ENCODE measurements at places on chromosomes 5 and 9.

DNA sequence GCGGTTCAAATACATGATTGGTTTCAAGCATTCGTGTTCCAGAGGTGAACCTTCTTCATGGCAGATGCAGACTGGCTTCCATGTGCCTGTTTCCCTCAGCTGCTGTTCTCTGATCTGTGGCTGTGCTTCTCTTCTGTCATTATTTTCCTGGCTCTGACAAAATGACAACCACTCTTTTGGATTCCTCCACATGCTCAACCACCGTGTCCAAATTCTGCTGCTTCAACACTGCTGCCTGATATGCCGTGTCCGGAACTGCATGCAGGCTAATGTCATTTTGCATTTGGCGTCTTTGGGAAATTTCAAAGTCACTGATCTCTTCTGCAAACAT is 368.7 kb upstream of the ZNF608 start:
- DNase-seq, result no peak

DNA sequence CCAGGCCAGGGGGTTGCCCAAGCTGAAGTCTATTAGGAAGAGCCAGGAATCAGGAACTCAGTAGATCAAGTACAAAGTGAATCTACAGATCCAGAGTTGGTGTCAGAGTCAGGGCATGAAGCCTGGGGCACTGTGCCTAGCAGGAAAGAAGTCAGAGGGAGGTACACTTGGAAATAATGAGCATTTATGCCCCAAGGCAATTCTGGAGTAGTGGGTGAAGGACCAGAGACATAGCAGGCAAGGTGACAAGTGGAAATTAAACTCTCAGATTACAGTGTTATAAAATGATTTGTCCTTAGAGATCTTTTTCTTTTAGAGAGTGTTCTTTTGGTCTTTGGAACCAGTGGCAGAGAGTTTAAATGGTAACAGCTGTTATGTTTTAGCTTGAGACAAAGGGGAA is 138.0 kb downstream of the ADAMTSL1 start:
- peak; percentile 83 for DNase-seq

- no peak for DNase-seq
Measured at GRCh38 chr5:132215329-132215728, 12.3 kb downstream of the P4HA2 start.

GRCh38 chr5:170132269-170132975 is 26.7 kb downstream of the FOXI1 start:
- no peak for DNase-seq

GRCh38 chr9:32579706-32580331 is 6.9 kb upstream of the NDUFB6 start:
- peak; percentile 51 for DNase-seq

DNA sequence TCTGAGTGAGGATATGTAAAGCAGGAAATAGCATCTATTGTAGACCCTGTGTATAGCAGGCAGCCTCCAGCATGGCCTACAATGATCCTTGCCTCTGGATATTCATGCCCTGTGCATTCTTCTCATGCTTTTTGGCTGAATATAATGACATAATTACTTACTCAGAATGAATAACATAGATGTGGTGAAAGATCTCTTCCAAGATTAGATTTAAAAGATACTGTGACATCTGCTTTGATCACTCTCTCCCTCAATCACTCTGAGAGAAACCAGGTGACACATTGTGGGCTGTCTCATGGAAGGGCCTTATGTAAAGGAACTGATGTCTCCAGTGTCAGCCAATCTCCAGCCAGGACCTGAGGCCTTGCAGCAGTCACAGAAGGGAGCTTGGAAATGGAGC is 376.7 kb downstream of the DNAH5 start:
- no peak for DNase-seq

DNA sequence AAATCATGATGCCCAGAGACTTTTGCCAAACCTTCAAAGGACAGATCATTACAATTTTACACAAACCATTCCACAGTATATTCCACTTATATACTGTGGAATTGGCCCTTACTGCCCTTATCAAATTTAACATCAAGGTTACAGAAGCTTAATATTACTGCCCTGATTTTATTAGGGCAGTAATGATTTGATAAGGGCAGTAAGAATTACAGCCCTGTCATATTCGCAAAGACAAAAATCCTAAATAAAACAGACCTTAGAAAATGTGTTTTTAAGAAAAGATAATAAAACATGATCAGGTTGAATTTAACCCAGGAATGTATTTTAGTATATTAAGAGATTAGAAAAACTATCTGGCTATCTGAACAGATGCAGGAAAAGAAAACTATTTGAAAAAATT is 7.7 kb upstream of the TMEM161B start:
- DNase-seq, result no peak

DNA sequence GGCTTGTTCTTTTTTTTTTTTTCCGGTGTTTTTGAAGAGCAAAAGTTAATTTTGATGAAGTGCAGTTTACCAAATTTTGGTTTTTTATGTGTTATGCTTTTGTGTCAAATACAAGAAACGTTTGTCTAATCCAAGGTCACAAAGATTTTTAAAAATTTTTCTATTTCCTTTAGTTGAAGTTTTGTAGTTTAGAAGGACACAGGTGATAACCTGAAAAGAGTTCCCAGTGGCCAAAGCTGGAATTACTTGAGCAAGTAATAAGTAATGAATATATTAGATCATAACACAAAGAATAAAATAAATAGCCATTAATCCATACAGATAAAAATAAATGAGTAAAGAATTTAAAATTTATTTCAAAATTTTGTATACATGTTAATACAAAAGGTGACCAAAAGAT is 71.5 kb downstream of the FCHO2 start:
- DNase-seq, result no peak

DNA sequence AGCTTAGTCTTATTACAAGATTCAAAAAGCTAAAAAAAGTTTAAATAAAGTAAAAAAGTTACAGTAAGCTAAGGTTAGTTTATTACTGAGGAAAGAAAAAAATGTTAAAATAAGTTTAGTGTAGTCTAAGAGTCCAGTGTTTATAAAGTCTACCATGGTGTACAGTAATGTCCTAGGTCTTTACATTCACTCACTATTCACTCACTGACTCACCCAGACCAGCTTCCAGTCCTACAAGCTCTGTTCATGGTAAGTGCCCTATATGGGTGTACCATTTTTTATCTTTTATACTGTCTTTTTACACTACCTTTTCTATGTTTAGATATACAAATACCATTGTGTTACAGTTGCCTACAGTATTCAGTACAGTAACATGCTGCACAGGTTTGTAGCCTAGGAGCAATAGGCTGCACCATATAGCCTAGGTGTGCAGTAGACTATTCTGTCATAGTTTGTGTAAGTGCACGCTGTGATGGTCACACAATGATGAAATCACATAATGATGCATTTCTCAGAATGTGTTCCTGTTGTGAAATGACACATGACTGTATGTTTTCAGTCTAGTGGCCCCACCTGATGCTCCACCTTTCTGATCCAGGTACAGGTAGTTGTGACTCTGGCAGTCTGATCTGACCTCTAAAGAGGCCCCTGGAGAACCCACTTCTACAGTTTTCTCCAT is 45.7 kb downstream of the SNX18 start:
- DNase-seq, result no peak

GRCh38 chr5:69331528-69332445 is 814 bp downstream of the CCDC125 start:
- DNase-seq, result no peak

GRCh38 chr5:169424279-169424655 is 123.3 kb upstream of the SLIT3 start:
- DNase-seq, result no peak

- no peak for DNase-seq
Measured at GRCh38 chr5:39624268-39624886, 199.6 kb upstream of the DAB2 start.

DNA sequence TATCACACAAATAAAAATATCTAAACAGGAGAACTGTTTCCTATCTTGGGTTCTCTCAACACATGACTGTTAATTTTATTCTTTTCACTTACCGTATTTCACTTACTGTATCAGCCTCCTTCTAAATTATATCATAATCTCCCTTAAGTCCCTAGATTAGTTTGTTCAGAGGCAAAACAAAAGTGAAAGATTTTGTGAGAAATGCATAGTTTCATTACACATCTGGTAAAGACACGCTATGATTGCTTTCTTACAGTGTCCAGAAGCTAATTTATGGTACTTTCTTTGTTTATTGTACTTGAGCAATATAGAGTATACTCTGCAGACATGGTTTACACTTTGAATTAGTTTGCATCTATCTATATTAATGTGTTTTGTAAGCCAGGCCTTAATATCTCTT is 159.7 kb upstream of the TLX3 start:
- no peak for DNase-seq

DNA sequence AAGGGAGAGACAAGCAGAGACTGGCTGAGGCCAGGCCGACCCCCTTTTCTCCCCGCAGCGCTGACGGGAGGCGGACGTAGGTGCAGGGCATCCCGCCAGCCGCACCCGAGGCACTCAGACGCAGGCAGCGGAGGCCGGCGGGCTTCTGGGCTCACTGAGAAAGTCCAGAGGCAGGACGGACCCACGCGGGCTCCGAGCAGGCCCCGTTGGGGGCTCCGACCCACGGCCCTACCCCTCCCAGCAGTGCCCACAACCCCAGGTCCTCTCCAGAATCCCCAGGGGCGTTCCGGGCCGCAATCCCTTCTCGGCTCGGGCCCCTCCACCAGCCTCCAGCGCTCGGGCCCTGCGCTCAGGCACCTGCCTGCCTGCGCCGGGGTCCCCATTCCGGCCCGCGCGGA is 543 bp downstream of the MTMR12 start:
- DNase-seq, result peak; percentile 40

- DNase-seq, result no peak
Measured at GRCh38 chr9:115261656-115262081, 143.7 kb upstream of the TNC start.

GRCh38 chr9:38172586-38172985 is 103.6 kb upstream of the SHB start:
- DNase-seq, result no peak

DNA sequence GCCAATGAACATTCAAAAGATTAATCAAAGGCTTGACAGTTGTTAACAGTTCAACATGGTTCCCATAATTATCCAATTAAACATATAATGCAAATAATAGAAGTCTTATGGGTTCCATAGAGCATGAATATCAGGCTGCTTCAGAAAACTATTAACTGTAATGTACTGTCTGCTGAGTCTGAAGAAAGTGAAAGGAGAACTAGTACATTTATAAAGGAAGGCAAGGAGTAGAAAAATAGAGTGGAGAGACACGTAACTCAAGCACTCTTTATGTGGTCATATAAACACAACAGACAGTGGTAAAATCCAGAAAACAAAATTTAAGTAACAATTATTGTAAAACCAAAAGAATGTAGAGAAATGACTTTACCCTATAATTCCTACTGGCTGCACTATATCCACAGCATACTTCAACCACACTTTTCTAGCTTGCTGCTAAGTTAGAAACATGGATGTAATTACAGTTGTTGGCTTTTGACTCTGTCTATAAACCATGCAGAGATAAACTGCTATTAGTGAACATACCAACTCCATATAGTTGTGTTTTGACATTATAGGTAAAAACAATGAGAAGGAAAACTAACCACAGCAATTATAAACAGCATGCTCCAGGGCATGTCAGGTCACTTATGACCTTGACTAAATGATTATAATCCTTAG is 32.7 kb downstream of the NFIB start:
- no peak for DNase-seq

DNA sequence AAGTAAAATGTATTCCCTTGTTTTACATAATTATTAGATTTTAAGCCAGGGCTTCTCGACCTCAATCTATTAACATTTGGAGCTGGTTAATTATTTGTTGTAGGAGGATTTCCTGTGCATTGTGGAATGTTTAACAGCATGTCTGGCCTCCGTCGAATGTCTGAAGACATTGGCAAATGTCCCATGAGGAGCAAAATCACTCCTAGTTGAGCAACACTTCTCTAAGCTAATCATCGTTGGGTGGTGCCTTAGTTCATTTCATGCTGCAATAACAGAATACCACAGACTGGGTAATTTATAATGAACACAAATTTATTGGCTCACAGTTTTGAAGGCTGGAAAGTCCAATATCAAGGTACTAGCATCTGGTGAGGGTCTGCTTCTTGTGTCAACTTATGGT is 13.4 kb upstream of the VPS13A start:
- DNase-seq, result no peak

DNA sequence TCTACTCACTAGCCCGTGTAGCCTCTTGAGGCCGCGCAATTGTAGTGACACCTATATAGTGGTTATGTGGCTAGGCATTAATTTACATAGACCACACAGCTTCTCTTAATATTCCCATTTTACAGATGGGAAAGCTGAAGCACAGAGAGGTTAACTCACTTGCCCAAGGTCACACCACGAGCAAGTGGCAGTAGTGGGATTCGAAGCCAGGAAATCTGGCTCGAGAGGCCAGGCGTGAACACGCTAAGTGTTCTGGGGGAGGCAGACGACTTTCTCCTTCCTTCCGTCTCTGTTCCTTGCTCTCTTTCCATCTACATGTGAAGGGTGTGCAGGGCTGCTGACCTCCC is 49.8 kb upstream of the IER5L start:
- DNase-seq, result no peak

GRCh38 chr9:34630402-34631154 is 1.7 kb upstream of the ARID3C start:
- no peak for DNase-seq

DNA sequence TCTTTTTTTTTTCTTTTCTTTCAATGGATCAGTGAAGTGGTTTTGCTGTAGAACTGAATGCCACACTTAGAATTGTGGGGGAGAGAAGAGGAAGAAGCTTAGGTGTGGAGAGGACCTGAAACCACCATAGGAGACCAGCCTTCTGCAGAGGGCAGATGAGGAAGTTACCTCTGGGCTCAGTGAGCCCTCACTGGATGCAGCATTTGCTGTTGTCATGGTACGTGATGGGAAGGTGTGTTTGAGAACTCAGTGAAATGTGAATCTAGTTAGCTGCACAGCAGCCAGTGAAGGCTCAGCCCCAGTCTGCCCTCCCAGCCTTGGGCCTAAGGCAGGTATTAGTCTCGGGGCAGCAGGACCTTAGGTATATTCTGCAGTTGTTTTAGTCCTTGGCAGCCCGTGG is 17.5 kb downstream of the CYFIP2 start:
- DNase-seq, result no peak

DNA sequence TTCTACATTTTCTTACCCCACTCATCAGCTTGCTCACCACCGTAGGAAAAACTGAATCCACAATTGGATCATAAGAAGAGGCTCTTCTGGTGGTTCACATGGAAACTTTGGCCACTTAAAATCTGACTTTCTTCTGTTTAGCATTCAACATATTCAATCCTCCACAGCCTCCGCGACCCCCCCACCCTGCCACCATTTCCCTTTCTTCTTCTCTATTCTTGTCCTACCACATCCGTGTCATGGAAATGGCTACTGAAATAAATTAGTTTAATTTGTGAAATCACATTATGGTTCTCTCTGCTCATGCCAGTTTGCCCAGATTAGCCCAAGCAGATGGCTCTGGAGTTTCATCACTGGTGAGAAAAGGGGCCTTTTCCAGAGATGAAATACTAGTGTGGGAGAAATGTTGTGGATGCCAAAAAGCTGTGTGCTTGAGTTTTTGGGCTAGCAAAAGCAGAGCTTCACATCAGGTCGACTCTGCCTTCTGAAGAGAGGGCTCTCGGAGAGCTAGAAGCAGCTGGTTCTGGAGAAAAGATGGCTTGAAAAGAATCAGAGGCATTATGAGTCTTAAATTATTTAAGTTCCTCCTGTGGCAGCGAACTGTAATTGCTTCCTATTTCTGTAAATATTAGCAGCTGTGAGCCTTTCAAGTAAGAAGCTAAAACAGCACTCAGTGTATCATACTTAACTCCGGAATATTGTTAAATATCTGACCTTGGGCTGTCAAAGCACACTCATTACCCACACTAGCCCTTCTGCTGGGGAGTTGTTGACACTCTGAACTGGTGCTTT is 107.1 kb downstream of the MAT2B start:
- DNase-seq, result no peak
